ENCODE measurements at places on chromosomes 4 and X.

- no peak for DNase-seq
These were observed 412.5 kb upstream of the KLHL4 start for GRCh38 chrX:87105131-87105530.

DNA sequence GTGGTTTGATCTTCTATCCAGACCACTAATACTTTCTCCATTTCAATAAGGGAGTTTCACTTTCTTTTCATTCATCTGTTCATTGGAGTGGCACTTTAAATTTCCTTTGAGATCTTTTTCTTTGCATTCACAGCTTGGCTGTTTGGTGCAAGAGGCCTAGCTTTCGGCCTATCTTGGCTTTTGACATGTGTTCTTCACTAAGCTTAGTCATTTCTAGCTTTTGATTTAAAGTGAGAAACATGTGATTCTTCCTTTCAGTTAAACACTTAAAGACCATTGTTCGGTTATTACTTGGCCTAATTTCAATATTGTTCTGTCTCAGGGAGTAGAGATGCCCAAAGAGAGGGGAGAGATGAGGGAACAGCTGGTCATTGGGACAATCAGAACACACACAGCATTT is 24.3 kb downstream of the CXCL13 start:
- no peak for DNase-seq

- DNase-seq = no peak
These were observed 30.4 kb downstream of the KIT start for GRCh38 chr4:54687887-54688841.

DNA sequence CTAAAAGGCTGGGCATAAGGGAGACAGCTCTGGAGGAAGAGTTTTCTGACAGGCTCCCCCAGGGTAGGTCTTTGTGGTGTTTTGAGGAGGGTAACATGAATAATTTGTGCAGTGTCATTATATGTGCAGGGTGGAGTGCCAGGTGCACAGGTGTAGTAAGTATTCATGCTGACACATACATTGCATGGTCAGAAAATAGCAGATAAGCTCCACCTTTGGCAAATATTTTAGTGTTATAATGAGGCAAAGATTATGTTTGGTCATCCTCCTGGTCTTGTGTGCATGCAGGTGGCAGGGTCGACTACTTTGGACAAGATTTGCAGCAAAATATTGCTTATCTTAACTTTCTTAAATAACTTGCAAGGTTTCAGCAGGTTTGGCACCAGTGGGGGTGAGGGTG is 910.4 kb upstream of the PCDH10 start:
- DNase-seq = no peak

DNA sequence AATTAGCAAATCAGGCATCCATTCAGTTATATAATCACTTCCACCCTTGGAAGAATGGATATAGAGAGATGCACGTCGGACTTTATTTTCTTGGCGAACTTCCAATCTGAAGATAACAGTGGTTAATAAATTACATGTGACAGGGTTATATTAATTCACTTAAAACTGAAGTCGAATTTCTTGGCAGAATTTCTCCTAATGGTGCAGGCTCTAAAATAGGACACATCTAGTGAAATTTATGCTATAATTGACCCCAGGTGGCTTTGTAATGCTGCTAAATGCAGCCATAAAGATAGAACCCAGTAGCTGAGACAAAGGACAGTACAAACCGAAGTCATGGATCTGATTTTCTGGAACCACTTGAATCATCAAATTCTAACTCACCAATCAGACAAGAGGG is 20.8 kb upstream of the SLC10A4 start:
- DNase-seq = no peak

GRCh38 chrX:133189195-133189594 is 29.0 kb downstream of the TFDP3 start:
- DNase-seq = no peak
